Naive B cell (primary cell): ENCODE measurements at places on chromosomes 1 and 21.

DNA sequence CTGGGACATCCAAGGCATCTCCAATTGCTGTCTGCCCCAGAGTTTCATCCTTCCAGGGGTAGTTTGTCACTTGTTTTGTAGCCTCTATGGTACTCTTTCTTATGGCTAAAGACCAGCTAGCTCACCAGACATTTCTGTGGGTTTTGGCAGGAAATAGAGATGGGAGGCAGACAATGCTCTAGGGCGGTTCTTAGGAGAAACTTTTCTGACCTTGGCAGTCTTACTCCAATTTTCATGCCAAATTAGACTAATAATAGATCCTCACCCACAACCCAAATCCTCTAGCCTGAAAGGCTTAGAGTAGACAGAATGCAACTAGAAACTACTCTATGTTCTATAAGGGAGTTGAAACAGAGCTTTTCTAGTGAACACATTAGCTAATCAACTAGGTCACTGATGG, 69.8 kb downstream of the LRIG2 start:
- DNase-seq, result no peak

GRCh38 chr1:94299627-94300553, 62.5 kb upstream of the ARHGAP29 start:
- DNase-seq, result no peak

DNA sequence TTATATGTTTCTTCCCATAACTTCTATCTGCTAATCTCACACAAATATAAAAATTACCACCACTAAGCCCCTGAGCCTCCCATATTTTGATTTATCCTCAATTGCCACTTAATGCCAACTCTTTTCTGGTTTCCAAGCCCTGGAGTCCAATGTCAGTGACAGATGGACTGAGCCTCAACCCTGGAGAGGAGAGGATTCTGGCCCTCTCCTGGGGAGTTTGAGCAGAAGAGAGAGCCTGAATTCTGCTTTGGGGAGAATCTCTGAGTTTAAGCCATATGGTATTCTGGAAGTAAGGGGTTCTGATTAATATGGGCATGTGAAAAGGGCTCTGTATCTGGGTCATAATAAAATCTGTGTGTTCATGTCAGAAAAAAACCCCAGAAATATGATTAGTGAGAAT, 8.5 kb downstream of the CADM3 start:
- DNase-seq, result no peak

GRCh38 chr1:205616563-205617293, 15.1 kb downstream of the ELK4 start:
- no peak for DNase-seq

DNA sequence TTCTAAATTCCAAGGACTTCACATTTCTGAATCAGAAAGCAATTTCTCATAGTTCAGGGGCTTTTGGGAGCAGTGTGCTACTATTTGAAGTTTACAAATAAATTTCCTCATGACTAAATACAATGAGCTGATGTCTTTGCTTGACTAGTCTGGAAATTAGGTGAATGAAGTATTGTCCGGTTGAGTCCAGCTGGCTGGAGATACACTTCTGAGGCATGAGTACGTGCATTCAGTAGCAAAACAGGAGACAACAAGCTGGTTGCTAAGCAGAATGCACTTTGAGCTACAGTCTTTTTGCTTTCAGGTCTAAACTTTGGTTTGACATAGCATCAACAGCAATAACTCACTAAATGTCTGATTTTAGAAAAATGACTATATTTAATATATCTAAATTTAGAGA, 27.1 kb downstream of the ZNHIT6 start:
- DNase-seq, result no peak

DNA sequence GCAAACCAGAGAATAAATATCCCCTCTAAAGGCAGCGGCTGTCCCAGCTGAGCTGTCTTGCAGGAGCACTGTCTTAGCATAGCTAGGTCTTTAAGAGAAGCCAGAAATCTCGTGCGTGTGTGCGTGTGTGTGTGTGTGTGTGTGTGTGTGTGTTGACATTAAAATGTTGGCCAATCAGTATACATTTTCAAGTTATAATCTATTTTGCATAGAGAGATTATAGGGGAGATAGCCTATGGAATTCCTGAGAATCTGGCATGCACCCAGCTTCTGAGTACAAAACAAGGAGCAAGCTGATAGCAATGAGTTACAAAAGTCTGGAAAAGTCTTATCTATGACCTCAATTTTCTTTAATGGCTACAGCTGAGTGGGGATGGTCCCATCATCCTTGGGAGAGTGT, 17.7 kb downstream of the METTL13 start:
- no peak for DNase-seq

DNA sequence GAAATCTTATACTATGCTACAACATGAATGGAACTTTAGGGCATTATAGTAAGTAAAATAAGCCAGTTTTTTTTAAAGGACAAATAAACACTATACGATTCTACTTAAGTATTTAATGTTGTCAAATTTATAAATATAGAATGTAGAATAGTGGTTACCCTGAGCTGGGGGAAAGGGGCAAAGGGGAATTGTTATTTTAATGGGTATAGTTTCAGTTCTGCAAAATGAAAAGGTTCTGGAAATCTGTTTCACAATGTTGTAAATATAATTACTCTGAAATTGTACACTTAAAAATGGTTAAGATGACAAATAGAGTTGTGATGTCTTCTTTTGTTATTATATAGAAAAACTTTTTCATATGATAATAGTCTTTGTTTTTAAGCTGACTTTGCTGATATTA, 366.3 kb downstream of the MRPL39 start:
- peak; percentile 31 for DNase-seq

GRCh38 chr1:183368213-183369108, 49.7 kb downstream of the NMNAT2 start:
- DNase-seq, result no peak

DNA sequence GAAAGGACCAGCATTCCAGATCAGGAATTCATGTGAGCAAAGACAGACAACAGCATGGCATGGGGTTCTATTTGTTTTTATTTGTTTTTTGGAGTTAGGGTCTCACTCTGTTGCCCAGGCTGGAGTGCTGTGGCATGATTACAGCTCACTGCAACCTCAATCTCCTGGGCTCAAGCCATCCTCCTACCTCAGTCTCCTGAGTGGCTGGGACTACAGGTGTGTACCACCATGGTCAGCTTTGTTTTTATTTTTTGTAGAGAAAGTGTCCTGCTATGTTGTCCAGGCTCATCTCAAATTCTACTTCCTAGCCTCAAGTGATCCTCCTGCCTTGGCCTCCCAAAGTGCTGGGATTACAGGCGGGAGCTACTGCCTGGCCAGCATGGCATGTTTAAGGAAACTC, 9.7 kb upstream of the CAMK2N1 start:
- no peak for DNase-seq

DNA sequence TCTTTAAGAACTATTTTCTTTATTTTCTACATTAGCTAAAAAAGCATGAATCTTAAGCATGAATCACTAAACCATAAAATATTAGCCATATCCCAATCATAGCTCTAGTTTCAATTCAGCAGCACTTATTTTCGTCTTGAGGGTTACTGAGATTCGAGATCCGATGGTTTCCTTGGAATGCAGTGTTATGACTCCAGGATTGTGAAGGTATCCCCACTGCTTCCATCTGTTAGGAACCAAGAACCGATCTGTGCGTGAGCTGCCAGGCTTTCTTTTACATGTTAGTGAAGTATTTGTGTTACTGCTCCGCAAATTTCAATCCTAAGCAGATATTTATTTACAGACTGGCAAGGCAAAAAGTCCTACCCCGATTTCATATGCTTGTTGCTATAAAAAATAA, 18.8 kb downstream of the TNFRSF9 start:
- DNase-seq, result no peak

- no peak for DNase-seq
Observed at GRCh38 chr1:101409102-101409501, 172.3 kb downstream of the S1PR1 start.

GRCh38 chr1:44719318-44719717, 11.7 kb downstream of the RNU5D-1 start:
- DNase-seq, result no peak

- DNase-seq, result no peak
Observed at GRCh38 chr1:162299018-162299417, 77.6 kb downstream of the SPATA46 start.

GRCh38 chr1:172069534-172069933, 228.2 kb downstream of the DNM3 start:
- no peak for DNase-seq

GRCh38 chr1:150053926-150054325, 13.7 kb upstream of the VPS45 start:
- DNase-seq, result no peak

DNA sequence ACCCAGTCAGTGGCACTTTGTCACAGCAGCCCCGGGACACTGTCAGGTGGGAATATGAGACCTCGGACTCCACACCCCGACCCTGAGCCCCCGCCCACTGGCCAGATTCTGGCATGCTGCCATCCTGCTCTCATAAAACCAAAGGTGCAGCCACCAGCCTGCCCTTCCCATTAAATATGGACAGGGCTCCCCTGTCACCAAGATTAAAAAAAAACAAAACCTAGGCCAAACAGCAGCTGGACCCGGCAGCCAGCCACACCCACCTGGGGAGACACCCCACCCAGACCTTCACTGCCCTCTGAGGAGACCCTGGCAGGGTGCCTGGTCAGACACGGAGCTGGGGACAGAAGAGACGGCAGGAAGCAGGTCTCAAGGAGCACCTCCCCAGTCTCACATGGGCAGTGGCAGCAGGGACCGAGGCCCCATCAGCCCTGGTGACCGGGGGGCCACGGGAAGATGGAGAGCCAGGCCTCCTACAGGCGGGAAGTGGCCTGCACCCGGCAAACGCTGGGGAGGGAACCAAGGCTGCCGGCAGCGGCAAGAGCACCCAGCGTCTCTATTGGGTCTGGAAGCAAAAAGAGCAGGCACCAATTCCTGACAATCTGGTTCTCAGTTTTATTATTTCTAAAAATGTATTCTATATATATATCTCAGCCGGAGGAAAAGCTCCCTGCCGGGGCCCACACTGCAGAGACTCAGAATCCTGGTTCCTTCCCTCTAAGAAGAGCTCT, 61.9 kb downstream of the ACOT7 start:
- DNase-seq, result no peak

DNA sequence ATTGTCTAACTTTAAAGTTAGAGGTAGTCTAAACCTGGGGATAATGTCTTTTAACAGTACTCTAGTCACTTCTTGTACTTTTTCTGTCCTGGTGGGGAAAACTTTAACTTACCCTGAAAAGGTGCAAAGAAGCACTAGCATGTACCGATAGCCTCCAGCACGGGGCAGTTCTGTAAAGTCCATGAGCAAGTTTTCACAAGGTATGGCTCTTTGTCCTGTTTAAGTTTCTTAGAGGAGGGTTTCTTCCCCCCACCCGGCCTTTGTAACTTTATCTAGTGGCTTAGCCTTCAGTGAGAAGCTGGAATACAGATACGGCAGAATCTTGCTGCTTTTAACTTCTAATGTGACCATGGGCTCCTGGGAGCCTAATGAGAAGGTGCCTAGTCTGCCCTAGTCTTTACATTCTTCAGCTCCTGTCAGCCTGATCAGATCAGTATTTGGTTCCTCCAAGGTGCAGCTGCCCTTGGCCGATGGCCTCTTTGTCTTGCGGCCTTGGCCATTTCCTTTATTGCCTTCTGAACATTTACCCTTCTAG, 39.8 kb upstream of the CFAP126 start:
- no peak for DNase-seq

GRCh38 chr1:99365545-99365944, 101.3 kb downstream of the PLPPR4 start:
- no peak for DNase-seq

- no peak for DNase-seq
Observed at GRCh38 chr1:210246447-210246846, 13.9 kb downstream of the SERTAD4 start.

- DNase-seq, result no peak
Observed at GRCh38 chr1:171912509-171913175, 71.3 kb downstream of the DNM3 start.

GRCh38 chr1:36572142-36572715, 89.5 kb upstream of the CSF3R start:
- DNase-seq, result no peak

GRCh38 chr1:184695023-184695422, 59.6 kb downstream of the EDEM3 start:
- no peak for DNase-seq

DNA sequence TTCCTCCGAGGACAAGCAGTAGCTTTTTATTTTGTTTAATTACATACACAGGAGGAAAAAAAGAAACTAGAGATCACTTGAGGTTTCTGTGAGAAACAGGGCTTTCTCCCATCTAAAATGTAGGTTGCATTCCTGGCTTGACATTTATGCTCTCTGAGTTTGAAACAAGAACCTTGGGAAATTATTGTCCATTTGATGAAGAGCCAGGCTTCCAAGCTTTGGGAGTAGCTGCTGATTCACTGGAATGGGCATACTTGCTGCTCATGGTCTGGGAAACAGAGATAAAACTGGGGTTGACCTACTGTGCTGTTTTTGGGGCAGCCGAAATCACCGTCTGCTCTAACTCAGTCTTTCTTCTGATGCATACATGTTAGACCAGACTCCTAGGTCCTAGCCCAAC, 165.4 kb downstream of the MIS18A start:
- DNase-seq, result no peak

DNA sequence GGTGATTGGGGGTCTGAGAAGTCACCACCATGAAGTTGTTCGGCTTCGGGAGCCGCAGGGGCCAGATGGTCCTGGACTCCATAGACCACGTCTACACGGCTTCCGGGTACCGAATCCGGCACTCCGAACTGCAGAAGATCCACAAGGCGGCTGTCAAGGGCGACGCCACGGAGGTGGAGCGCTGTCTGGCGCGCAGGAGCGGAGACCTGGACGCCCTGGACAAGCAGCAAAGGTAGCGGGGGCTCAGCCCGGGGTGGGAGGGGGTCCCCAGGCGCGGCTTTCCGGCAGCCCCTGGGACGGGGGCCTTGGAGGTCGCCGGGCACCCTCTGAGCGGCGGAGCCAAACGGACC, 146.5 kb downstream of the LIPI start:
- peak; percentile 41 for DNase-seq

GRCh38 chr1:110508028-110508940, 10.7 kb downstream of the KCNA10 start:
- no peak for DNase-seq

DNA sequence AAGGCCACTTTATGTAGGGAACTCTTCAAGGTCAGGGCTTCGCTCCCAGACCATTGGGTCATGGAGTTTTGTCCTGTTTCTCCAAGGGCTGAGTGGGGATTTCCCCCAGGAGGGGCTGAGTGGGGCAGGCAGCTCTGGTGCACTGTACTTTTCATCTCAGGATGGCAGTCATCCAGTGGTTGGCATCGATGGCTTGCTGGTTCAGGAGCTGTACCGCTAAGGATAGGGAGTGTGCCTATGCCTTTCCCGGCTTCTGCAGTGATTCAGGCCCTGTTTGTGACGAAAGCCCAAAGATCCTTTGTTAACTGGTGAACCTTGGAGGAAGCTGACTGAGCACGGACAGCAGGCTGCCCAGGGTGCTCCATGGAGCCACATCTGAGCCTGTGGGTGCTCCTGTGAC, 100.1 kb upstream of the GADD45A start:
- DNase-seq, result no peak

GRCh38 chr1:209629621-209630382, 22.4 kb downstream of the LAMB3 start:
- DNase-seq, result no peak
